Breast epithelium (tissue), 4 donors: ENCODE measurements at places on chromosomes 2 and 18.

DNA sequence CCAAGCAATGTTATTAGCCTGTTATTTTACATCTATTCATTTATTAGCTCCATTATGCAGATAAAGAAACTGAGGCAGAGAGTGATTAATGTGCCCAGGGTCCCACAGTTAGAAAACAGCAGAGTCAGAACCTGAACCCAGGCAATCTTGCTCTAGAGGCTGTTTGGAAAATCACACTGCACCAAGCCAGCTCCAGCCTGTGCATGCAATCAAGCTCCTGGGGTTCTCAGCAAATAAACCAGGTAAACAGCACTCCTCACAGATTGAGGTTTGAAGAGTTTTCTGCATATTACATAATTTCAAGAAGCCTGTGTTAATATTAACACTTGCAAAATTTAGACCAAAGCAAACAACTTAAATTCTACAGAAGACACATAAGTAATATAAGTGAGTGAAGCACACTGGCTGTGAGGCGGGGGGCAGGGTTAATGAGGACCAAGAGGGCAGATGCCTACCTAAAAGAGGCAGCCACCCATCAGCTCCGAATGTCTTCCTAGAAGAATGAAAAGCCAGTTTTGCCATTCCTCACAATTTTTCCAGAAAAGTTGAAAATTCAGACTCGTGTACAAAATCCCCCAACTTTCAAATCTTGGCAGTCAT lies 35.4 kb downstream of the CACNB4 start:
- DNase-seq = no peak

DNA sequence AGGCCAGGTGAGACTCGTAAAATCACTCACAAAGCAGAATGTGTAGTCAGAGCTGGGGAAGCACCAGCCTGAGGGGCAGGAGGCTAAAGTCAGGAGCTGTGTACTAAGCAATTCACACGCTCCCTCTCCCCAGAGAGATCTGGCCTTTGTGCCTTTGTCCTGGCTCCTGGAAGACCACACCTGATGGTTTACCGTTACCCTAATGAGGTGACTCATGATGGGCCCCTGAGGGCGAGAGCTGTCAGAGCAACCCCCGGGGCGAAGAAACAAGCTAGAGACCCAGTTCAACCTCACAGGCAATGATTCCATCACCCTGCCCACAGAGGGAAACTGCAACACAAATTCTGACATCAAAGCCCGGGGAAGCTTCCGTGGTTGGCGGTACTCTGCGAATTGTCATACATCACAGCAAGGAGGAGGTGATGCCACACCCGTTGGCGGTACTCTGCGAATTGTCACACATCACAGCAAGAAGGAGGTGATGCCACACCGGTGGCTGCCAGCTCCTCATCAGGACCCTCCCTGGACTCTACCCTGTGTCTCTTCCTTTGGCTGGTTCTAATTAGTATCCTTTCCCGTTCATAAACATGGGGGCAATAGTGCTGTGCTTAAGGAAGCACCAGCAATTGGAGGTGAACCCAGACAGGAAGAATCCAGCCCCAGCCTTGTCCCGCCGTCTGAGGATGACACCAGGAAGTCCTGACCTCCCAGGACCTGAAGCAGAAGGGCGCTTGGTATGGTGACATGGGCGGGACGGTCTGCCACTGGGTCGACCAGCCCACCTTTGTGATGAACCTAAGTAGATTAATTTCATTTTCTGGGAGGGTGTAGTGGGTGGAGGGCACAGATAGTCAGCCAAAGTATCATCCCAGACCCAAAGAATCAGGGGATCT lies 30.5 kb downstream of the B3GNT7 start:
- DNase-seq = no peak

GRCh38 chr18:77762014-77762413 lies 512.4 kb downstream of the GALR1 start:
- no peak for DNase-seq

DNA sequence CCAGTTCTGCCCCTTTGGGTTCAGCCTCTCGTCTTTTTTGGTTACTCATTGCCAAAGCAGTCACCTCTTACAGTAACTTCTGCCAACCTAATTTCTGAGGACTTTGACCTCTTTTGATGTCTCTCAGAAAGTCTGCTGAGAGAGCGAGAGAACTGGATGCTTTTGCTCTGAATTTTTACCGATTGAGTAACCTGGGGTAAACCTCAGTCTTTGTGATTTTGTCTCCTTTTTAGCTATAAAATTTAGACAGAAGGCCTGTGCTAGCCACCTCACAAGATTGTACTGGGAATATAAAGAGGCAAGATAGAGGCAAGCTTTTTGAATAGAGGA lies 34.8 kb upstream of the IL1R1 start:
- no peak for DNase-seq

DNA sequence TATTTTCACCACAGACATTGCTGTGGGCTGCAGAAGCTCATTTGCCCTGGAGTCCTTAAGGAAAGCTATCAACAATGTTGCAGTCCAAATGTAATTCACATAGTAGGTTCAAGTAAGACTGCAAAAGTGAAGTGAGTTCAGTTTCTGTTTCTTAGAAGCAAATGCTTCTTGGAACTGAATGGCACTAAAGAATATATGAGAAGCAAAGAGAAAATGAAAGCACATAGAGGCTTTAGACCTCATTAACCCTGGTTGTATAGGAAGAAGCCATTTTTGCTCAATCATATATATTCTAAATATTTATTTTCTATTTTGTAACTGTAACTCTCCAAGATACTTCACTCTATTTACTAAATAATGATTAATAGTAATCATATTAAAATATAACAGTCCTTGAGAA lies 292.0 kb downstream of the ZNF804A start:
- DNase-seq = no peak

- DNase-seq = no peak
These were observed 234.0 kb downstream of the KLHL29 start for GRCh38 chr2:23618794-23619530.

DNA sequence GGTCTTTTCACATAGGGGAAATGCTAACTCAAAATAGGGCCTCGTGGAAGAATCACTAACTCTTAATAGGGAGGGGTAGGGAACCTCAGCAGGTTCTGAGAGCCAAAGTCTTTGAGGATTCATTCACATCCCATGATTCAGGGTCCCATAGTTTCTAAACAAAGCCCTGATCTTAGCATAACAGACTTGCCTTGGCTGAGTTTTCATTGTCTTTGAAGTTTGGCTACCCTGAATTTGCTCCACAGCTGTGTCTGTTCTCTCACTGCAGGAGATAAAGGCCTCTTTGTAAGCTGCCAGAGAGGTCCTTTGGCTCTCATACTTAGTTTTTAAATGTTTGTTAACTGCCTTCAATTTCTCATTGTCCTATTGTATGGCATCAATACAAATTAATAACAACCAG lies 54.5 kb downstream of the ZDBF2 start:
- no peak for DNase-seq

GRCh38 chr2:64447317-64448040 lies 6.5 kb upstream of the LGALSL start:
- no peak for DNase-seq

DNA sequence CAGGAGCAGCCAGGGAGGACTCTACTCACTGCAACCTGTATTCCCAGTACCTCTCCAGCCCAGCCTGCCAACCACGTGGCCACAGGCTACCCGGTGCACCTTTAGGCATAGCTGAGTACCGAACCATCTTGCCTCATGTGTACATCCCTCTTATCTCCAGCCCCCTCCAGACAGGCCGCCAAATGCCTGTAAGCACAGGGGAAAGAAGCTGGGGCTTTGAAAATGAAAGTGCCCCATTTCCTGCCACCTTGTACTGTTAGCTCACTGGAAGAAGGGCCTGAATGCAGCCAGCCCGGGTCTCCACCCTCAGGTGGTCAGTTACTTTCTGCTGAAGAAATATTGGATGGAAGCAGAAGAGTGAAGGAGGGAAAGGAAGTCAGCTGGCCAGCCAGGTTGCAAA lies 27.2 kb upstream of the RFX8 start:
- no peak for DNase-seq
